ENCODE measurements at places on chromosomes 12 and 14.

- DNase-seq: no peak
These were observed 10.8 kb downstream of the VTI1B start for GRCh38 chr14:67663633-67664032.

GRCh38 chr12:64273527-64274403 is 51.7 kb upstream of the KICS2 start:
- peak; percentile 18 for DNase-seq

GRCh38 chr12:53791735-53792326 is 40.1 kb upstream of the CISTR start:
- DNase-seq: no peak

GRCh38 chr12:70849265-70849960 is 71.1 kb downstream of the PTPRR start:
- no peak for DNase-seq

DNA sequence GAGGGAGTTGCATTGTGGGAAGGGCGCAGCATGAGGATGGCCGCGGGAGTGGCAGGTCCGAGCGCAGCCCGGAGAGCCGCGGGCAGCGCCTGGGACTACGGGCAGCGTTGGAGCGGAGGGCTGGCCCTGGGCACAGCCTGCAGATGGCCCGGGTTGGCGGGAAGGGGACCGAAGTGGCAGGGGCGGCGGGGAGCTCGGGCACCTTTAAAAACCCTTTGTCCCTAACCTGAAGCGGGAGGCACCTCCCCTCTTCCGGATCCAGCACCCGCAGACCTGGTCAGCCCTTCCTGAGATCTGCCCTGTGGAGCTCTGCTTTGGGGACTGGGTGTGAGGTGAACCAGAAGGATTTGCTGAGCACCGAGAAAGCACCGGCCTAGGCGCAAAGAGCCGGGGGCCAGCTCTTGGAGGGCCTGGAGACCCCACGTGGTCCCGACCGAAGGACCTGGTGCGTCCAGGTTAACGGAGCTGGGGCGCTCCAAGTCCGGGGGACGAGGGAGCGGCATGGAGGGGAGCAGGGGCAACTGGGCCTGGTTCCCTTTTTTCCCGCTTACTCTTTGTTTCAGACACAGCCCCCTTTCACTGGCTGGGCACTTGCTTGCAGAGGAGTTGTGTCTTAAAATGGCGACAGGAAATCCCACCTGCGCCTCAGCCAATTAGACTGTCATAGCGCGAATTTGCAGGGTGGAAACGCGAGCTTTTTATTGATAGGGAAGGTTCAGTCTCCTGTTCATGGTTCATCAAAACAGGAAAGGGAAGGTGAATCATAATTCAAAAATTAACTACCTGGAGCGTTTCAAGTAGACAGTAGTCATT is 792 bp upstream of the SLC38A1 start:
- DNase-seq: peak; percentile 73

DNA sequence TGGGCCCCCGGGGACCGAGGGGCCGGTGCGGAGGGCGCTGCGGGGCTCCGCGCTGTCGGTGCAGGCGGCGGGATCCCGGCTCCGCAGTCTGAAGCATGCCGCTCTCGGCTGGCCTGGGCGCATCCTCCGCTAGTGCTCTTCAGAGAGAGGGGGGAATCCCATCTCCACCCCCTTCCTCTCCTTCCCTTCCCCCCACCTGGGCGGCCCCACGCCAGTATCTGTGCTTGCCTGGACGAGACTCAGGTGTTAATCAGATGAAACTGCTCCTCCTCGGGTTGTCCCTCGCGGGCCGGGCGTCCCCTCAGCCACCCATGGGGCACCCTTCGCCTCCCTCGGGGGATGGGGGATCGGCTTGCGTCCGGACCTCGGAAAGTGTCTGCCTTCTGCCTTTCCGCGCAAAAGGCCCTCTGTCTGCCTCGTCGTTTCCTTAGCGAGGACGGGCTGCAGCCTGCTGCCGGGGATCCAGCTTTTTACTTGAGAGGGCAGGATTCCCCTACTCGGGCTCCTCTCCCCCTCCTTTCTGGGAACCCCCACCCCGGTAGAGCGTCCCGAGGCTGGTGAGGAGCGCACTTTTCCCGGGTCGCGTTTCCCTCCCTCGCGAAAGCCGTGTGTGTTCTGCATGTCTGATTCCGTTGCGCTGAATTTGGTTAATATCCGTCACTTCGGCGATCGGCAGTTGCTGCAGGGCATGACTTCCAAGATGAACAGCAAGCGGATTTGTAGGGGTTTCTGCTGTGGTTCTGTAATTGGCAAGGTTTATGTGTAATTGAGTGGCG is 1.1 kb downstream of the GPHN start:
- peak; percentile 52 for DNase-seq

GRCh38 chr12:108563804-108564151 is 1.4 kb downstream of the ISCU start:
- DNase-seq: no peak

GRCh38 chr14:42806909-42807315 is 1200.2 kb downstream of the LRFN5 start:
- DNase-seq: no peak

GRCh38 chr12:63424671-63425070 is 243.6 kb downstream of the DPY19L2 start:
- no peak for DNase-seq

DNA sequence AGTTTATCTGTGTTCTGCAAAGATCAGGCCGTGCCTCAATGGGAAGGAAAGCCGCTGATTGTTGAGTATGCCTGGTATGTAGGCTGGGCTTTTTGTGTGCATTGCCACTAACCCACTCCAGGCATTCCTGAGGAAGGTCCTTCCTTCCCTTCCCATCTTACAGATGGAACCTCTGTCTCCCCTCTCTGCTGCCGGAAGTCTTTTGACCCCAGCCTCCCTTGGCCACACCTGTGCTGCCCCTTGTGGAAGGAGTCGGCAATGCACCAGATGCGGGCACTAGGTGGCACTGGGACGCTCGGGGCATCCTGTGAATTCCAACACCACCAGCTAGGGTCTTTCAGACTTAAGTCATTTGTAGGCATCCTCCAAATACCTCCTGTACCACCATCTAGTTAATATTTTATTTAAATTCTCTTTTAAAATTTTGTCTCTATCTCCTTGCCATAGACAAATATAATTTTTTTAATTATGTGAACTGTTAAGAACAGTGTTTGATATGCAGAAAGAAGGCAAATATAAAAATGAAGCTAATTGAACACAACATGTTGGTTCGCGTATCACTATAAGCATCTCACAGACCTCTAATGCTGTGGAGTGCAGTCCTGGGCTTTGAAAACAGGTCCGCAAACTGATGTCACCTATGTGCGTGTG is 99.6 kb downstream of the RIN3 start:
- DNase-seq: peak; percentile 29

DNA sequence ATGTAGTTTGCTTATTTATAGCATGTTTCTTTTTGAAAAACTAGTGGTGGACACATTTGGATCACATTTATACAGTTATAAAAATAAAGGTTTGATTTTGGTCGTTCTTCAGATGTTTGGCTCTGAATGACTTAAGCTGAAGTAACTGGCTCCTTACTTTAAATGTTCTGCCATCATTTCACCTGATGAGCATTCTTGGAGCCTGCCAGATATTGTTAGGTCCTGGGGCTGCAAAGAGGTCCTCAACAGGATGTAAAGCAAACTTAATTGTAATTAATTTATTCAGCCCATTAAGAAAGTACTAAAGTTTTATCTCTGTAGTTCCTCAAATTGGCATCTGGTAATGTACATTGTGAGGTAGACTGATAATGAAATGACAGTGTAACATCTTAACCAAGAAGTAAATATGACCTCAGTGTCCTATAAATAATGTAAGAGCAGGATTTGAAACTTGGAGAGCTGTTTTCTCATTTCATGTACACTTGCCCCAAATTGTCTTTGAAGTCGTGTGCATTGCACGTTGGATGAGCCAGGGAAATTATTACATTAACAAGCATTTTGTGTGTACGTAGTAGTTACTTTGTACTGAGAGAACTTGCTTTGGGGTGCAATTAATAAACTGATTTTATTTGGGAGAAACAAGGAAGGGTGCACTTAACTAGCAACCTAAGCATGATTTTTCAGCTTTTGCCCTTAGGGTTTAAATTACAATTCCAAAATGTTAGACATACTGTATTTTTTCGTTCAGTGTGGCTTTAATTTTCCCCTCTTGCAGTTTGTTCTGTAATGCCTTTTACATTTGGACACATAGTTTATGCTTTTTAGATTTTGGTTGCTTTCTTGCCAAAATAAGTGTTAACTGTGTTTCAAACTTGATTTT is 7.5 kb downstream of the EIF5 start:
- DNase-seq: no peak

Data from kidney (tissue), 22 donors.